ENCODE measurements at places on chromosomes 13 and 19. TPM values are rescaled to one million over a fixed set of nuclear protein-coding genes. Genes with fewer than 3 reads are reported as not detected.

DNA sequence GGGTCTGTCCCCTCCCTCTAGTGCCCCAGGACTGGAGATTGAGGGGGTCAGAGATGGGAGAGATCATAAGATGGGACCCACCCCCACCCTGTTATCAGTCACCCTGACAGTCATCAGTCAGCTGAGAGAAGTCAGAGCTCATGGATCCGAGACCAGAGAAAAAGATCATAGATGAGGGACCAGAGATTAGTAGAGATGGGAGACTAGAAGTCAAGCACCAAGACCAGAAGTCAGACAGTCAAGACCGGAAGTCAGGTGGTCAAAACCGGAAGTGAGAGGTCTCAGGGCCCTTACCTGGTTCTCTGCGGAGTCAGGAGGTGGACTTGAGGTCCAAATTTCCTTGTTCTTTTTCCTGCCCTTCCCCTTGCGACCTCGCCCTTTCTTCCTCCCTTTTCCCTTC, 7.0 kb downstream of the COL5A3 start:
- no peak for DNase-seq

DNA sequence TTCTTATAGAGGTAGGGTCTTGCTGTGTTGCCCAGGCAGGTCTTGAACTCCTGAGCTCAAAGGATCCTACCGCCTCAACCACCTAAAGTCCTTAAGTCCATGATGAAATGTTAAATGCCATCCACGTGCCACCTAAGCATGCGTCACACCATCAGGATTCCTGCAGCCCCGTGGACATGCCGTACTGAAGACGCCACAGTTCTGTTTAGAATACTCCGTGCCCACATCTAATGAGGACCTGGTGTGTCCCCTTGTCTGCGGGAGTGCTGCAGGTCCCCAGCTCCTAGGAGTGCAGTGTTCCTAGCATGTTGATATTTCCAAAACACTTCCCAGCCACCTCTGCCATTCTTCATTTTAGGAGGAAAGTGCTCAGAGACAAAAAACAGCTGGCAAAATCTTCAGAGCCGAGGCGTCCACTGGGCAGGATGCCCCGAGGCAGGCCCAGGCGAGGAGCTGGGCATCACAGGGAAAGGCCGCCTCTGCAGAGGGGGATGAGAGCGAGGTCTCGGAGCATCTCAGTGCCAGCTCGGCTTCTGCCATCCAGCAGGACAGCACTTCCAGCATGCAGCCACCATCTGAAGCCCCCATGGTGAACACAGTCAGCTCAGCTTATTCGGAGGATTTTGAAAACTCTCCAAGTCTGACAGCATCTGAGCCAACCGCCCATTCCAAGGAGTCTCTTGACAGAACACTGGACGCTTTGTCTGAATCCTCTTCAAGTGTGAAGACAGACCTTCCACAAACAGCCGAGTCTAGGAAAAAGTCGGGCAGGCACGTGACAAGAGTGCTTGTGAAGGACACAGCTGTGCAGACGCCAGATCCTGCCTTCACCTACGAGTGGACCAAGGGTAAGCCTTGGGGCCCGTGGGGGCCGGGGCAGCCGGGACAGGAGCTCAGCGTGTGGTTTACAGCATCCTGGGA, 13.2 kb downstream of the C19orf44 start:
- DNase-seq, result no peak

- no peak for DNase-seq
Observed at GRCh38 chr19:14030997-14031718, 404 bp upstream of the IL27RA start.

- DNase-seq, result no peak
Observed at GRCh38 chr19:6292006-6292405, 12.2 kb upstream of the MLLT1 start.

GRCh38 chr13:29746148-29746677, 104.2 kb downstream of the UBL3 start:
- no peak for DNase-seq

- DNase-seq, result no peak
Observed at GRCh38 chr19:18635831-18636182, 1.0 kb upstream of the KLHL26 start.

TRAPPC6A gene
- polyA plus RNA-seq, result 66.1 TPM

DNA sequence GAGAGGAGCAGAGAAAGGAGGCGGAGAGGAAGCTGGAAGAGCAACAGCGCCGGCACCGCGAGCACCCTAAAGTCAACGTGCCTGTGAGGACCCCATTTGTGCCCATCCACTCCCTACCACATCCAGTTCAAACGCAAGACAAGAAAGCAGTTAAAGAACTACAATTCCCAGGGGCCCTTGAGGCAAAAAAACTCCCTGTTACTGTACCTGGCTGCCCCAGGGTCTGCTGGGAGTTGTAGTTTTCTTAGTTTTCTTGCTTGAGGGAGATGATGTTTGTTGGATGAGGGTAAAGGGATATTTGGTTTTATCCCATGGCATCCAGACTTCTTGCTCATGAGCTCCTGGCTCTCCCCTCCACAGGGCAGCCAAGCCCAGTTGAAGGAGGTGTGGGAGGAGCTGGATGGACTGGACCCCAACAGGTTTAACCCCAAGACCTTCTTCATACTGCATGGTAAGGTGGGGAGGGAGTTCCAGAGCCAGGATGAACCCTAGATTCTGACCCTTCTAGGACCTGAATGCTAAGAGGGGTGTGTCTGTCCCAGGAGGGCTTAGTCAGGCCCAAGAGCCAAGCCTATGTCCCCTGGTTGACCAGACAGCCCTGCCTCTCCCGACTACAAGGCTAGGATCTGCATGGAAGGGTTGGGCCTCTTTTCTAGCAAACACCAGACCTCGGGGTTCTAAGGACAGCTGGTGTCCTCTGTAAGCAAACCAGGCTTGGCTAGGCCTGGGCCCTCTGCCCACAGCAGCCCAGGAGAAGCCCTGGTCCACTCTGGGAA, 13.2 kb downstream of the NUCB1 start:
- no peak for DNase-seq

PSG5 gene
- polyA plus RNA-seq, result not detected

NXNL1 gene
- polyA plus RNA-seq, result not detected

DNA sequence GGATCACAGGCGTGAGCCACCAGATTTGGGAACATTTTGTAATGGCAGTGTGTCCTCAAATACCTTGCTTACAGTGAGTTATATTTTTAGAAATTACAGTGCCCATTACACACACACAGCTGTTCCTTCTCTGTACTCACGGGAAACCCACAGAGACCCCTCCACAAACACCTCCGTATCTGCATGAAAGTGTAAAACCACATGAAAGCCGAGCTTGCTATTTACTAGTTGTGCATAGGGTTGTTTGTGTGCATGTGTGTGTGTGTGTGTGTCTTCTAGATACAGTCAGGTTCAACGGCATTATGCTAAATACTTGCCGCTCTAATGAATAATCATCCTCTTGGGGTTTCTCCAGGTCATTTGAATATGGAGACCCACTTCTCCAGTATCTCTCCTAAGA, 22.3 kb upstream of the LILRA2 start:
- no peak for DNase-seq

ZNF536 gene
- 0.87 TPM for polyA plus RNA-seq

GPR4 gene
- polyA plus RNA-seq, result 1.8 TPM

DNA sequence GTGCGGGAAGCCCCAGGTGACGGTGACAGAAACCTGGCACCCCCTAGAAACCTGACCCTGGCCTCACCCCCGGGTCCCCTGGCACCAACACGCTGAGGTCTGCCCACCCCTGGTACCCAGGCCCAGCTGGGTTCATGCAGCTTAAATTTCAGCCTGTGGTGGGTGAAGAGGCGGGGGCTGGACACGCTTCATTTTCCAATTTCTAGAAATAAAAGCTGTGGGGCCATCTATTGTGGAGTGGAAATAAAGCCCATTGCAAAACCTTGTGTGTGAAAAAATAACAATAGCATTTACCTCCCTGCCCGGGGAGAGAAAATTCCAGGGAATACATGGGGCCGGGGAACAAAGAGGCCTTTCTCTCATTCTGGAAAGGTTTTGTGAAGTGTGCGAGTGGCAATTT, 7.5 kb upstream of the FUT5 start:
- DNase-seq, result no peak

DNA sequence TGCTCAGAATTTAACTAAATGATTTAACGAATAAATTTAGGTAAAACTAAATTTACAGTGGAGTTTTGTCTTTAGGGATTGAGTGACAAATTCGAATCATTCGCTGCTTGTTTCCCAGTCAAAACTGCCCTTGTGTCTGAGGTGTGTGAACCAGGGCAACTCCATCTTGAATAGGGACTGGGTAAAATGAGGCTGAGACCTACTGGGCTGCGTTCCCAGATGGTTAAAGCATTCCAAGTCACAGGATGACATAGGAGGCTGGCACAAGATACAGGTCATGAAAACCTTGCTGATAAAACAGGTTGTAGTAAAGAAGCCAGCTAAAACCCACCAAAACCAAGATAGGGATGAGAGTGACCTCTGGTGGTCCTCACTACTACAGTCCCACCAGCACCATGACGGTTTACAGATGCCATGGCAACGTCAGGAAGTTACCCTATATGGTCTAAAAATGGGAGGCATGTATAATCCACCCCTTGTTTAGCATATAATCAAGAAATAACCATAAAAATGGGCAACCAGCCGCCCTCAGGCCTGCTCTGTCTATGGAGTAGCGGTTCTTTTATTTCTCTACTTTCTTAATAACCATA, 10.2 kb upstream of the ANKRD10 start:
- DNase-seq, result no peak

GRCh38 chr13:39600766-39601165, 2.2 kb downstream of the LHFPL6 start:
- peak; percentile 68 for DNase-seq

- no peak for DNase-seq
Observed at GRCh38 chr19:54888239-54888638, 14.2 kb downstream of the FCAR start.

ZNF497 gene
- polyA plus RNA-seq, result 0.46 TPM

DNA sequence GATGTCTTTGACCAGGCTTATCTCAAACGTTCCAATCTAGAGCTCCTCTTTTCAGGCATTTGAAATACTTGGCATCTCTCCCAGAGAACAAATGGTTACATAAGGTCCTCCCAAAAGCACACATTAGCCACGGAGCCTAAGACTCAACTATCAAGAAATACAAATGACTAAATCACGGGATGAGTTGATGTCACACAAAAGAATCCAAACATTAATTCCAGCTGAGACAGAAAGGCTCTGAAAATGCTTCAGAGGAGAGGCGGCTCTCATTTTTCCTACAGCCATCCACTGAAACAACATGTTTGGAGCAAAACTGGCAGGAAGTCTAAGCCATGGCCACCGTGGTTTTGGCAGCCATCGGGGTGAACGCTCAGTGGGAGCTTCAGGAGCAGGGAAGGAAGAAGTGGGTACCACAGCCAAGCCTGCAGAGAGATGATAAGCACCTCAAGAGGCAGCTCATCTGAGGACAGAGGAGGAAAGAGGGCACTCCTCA, 122.5 kb downstream of the STK24 start:
- no peak for DNase-seq
